ENCODE measurements at places on chromosomes 7 and 10.

GRCh38 chr10:47243791-47244190 is 56.2 kb upstream of the GDF10 start:
- no peak for DNase-seq

- no peak for DNase-seq
Measured at GRCh38 chr7:151624246-151624928, 104.7 kb upstream of the RHEB start.

GRCh38 chr10:46016190-46016589 is 14.2 kb downstream of the NCOA4 start:
- no peak for DNase-seq

DNA sequence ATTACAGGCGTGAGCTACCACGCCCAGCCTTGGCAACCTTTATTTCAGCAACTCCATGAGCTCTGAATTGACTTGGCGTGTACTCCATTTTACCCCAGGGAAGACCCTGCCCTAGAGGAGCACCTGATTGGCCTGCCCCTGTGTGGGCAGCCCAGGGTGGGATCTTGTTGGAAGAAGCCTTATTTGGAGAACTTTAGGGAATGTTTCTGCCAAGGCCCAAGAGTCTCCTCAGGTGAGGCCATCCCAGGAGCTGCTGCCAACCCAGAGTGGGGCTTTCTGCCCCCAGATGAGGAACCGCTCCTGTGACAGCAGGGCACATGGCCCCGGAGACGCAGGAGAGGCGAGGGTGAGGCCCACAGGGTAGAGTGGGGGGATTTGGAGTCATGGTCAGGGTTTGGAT is 42.0 kb downstream of the VWA2 start:
- no peak for DNase-seq

GRCh38 chr7:1999278-1999984 is 233.3 kb downstream of the MAD1L1 start:
- no peak for DNase-seq

DNA sequence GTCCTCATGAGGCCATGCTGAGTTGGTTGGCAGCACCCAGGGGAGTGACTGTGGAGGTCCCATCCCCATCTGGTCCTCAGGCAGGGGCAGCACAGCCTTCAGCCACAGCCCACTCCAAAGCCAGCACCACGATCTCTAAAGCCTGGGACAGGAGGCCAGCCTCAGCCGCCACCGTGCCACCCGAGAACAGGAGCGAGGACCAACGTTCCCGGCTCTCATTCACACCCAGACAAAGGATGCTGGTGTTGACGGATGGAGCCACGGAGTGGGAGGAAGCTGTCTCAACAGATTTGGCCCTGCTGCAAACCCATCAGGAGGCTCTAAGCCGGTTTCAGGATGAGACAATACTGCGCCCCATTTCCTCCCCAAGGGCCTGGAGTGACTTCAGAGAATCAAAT is 42.7 kb upstream of the PPP2R2D start:
- DNase-seq: no peak

Data from NCI-H460 (cell line).